CD8-positive, alpha-beta memory T cell (primary cell): ENCODE measurements at places on chromosomes 1 and 21.

GRCh38 chr1:224881762-224882211 lies 47.7 kb upstream of the DNAH14 start:
- no peak for DNase-seq

GRCh38 chr21:27246741-27247140 lies 279.9 kb upstream of the ADAMTS5 start:
- no peak for DNase-seq

GRCh38 chr1:245558069-245558468 lies 403.3 kb downstream of the KIF26B start:
- DNase-seq = no peak

GRCh38 chr21:30981403-30981802 lies 56.9 kb downstream of the KRTAP19-8 start:
- no peak for DNase-seq

DNA sequence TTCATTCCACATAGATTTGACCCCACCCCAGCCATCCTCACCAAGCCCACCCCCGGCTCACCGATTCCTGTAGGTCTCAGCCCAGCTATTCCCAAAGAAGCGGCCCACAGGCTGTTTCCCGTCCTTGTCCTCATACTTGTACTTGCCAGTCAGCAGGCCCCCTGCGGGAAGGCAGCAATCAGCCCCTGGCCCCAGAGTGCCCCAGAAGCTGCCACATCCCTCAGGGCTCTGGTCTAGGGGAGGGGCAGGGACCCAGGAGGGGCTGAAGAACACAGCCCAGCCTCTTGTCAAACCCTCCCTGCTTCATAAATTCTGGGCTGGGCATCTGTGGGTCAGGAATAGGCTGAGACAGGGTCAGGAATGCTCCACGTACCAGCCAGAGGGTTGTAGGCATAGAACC lies 5.0 kb downstream of the AKR7A2 start:
- DNase-seq = no peak

DNA sequence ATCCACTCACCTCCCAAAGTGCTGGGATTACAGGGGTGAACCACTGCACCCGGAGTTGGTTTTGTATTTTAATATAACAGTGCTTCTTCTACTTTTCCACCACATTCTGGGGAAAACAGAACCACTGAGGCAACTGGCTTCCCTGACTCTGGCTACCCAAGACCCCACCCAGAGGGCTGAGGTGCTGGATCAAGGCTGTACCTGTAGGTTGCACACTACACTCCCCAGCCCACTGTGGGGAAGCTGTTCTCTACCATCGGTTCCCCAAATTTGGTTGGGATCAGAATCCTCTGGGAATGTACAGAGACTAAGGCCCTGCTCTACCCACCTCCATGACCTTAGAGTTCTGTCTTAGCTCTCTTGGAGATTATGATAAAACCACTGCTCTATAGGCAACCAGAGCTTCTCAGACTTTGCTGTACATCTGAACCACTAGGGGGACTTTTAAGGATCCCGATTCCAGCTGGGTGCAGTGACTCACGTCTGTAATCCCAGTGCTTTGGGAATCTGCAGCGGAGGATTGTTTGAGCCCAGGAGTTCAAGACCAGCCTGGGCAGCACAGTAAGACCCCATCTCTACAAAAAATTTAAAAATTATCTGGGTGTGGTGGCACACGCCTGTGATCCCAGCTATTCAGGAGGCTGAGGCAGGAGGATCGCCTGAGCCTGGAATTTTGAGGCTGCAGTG lies 51.6 kb downstream of the GNG4 start:
- DNase-seq = no peak

DNA sequence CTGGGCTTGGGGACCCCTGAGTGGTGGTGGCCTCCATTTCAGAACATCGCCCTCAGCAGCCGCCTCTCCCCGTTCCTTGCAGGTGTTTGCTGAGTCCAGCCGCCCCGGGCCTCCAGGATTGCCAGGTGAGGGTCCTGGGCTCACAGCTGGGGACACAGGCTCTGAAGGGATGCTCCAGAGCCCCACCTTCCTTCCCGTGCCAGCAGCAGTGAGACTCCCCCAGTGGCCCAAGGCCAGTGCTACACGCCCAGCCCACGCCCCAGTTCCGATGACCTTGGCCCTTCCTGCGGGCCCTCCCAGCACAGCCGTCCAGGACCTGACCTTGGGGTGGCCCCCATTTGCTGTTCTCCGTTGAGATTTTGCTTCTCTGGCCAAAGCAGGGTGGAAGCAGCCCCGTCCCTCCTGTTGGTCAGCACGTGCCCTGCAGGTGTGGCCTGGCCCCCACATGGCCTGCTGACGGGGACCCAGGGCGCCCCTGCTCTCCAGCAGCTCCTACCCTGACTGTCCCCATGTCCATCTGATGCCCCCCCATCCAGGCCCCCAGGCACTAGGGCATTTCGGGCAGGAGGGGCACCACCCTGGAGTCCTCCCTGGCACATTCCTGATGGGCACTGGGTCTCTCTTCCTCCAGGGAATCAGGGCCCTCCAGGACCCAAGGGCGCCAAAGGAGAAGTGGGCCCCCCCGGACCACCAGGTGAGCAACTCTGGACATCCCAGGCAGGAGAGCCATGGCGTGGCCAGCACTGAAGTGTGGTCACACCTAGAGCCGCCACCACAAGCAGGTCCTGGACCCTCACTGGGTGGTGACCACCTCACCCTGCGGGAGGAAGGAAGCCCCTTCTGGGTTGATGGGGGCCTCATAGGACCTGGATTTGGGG lies 45.0 kb downstream of the SLC19A1 start:
- DNase-seq = no peak

GRCh38 chr1:170567214-170567613 lies 35.2 kb downstream of the GORAB start:
- no peak for DNase-seq

GRCh38 chr1:34113362-34113761 lies 51.7 kb downstream of the CSMD2 start:
- no peak for DNase-seq

DNA sequence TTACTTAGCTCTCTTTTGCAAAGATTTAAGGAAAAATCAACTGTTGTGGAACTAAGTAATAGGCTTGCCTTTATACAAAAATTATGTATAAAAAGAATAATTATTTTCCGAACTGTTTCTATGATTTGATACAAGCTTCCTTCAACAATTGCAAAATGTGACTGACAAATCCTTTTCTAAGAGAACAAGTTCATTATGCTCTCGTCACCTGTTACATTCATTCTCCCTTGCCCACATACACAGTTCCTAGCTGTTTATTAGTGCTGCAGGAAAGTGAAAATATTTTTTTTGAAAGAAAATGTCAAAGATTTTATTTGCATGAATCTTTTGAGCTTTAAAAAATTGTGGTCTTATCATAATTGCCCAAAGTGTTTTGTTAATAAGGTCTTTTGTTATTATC lies 466.2 kb downstream of the USP25 start:
- no peak for DNase-seq

DNA sequence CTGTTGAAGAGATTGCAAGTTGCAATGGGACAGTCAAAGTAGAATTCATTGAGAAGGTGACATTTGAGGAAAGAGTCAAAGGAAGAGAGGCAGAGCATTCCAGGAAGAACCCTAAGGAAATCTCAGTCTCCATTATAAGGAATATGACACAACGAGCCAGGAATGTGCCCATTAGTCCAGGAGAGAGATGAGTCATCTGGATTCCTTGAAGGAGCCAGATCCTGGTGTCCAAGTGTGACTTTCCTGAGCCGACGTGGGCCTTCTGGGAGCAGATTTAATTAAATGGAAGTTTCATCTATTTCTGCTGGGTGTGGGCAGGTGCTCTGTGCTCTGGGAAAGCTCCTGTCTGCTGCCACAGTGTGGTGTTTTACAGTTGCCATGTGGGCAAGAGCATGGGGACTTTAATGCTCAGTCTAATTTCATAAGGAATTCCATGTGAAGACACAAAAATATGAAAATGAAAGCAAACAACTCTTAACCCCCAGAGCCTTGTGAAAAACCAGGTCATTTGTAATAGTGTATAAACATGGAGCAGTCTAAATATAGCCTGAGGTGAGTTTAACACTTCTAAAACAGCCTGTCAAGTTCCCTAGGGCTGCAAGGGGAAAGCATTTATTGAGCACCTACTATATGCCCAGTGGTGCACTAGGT lies 111.4 kb upstream of the ARTN start:
- DNase-seq = no peak

DNA sequence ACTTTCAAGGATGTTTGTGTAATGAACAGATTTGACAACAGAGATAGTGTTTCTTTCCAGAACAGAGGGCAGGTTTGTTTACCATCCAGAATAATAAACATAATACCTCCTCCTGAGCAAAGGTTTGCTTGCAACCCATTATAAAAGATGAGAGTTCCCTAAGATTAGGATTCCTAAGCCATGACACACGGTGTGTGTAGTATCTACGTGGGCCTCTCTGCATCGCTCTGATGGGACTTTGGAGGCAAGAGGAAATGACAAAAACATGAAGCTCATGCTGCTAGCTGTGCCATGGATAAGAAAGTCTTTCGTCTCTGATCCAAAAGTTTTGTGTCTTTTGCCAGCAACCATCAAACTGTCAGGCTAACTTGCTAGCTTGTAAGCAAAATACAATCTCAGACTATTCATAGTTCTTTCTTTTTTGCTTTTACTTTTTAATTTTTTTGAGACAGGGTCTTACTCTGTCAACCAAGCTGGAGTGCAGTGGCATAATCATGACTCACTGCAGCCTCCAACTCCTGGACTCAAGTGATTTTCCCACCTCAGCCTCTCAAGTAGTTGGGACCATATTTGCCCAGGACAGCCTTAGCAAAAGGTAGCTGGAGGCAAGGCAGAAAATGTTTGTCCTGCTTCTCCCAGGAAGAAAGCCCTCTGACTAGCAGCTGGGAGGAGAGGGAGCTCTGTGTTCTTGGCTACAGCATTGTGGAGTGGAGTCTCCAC lies 81.1 kb downstream of the LHX4 start:
- no peak for DNase-seq
